ENCODE measurements at places on chromosomes 5 and 9.

GRCh38 chr9:136416914-136417313 lies 6.5 kb downstream of the PMPCA start:
- no peak for DNase-seq

DNA sequence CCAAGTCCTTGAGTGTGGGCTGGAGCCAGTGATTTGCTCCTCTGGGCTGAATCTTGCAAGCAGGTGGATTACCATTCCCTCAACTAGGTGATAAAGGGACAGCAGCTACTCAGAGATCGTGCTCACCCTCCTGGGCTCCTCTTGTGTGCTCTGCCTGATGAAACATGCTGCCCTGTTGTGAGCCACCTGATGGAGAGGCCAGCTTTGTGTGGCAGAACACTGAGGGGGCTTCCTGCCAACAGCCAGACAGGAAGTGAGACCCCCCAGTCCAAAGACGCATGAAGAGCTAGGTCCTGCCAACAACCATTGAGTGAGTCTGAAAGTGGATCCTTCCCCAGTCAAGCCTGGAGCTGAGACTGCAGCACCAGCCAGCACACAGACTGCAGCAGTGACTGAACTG lies 106.4 kb upstream of the IRX2 start:
- no peak for DNase-seq

DNA sequence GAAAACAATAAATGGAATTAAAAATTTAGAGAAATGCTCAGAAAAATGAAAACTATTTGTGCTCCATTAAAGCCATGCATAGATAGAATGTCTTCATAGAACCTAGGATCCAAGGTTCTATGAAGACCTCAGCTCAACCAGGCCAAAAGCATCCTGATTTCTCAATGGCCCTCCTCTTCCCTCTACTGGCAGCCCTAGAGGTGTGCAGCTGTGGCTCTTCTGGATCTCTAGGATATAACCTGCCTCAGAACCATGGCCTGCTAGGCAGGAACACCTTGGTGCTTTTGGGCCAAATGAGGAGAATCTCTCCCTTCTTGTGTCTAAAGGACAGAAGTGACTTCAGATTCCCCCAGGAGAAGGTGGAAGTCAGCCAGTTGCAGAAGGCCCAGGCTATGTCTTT lies 15.1 kb downstream of the IFNA1 start:
- no peak for DNase-seq

- no peak for DNase-seq
Measured at GRCh38 chr9:124500028-124500795, 7.0 kb downstream of the NR5A1 start.

DNA sequence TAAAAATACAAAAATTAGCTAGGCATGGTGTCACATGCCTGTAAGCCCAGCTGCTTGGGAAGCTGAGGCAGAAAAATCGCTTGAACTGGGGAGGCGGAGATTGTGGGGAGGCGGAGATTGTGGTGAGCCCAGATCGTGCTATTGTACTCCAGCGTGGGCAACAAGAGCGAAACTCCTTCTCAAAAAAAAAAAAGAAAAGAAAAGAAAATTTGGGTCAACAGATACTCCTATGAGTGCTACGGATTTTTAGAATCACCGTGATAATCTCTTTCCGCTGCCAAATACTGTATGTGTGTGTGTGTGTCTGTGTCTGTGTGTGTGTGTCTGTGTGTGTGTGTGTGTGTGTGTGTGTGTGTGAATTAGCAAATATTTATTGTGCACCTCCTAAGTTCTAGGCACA lies 64.4 kb downstream of the ARRDC3 start:
- no peak for DNase-seq

DNA sequence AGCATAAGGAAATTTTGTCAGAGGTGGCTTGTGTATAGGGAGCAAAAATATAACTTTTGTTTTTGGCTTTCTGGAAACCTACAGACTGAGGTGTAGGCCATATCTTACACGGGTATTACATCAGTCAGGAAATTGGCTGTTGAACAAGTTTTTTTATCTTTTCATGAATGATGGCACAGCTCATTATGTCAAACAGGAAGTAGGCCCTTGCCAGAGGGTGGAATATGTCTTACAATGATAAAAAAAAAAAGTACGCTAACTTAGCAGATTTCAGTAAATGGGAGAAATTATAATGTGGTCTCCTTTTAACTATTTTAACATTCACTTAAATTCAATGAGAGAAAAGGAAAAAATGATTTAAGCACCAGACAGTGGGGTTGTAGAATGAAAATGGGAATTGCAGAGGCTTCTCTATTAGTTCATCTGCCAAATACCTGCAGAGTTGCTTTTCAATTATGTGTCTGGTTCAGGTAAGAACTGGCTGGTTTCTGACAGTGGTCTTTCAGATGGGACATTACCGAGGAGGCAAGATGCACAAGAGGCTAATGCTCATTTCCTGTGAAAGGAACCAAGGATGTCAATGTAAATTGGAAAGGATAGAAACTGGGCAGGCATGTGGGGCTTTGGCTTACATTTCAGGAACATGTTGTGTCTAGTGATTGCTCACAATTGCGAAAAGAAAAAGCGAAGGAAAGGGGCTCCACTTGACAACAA lies 169.9 kb downstream of the NNT start:
- DNase-seq = no peak

GRCh38 chr5:147403651-147404640 lies 105.9 kb downstream of the DPYSL3 start:
- DNase-seq = no peak

GRCh38 chr5:143166661-143167420 lies 236.6 kb downstream of the NR3C1 start:
- DNase-seq = no peak

DNA sequence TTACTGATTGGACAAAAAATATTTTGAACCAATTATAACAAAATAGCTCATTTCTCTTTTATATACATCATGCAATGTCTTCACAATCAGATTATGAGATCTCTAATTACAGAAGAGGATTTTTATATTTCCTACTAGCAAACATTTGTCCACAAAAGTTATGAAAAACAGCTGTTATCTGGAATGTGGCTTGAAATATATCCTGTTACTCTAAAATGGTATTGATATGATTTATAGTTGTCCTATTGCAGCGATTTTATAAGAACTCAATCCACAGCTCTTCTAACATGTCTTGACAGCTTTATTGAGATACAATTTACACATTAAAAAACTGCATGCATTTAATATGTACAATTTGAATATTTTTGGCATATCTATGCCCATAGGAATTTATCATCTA lies 779.9 kb upstream of the ACO1 start:
- no peak for DNase-seq

DNA sequence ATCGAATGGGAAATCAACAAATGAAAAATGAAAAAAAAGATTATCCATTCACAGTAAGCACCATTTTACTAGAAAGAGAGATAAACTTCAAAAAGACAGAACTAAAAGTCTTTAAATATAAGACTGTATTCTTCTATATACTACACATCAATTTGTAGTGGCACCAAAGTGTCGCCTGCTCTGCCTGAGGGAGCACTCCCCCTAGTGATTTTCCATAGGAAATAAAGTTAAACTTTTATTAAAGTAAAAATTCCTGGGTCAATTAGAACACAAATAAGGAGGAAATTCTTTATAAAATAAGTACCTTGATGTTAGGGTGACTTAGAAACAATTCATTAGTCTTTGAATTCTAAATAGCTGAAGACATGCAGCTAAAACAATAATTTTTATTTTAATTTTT lies 9.7 kb downstream of the RAD1 start:
- no peak for DNase-seq

- DNase-seq = no peak
Measured at GRCh38 chr9:114674798-114675540, 7.0 kb downstream of the TEX48 start.

DNA sequence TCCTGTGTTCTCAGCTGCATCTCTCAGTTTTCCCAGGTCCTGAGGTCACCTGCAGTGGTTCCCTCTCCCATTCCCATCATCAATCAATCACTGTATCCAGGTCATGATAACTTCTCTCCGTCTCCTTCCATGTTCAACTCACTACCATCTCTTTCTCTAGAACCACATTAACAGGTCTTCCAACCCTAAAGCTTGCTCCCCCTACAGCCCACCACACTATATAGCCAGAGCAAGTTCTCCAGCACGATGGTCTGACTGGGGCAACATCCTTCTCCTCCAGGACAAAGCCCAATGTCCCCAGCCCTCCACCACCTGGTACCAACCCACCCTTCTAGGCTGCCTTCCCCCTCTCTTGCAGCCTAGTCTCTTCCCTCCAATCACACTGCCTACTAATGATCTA lies 241.6 kb downstream of the CDK5RAP2 start:
- DNase-seq = no peak

- no peak for DNase-seq
Measured at GRCh38 chr5:16508730-16509531, 43.3 kb upstream of the ZNF622 start.

DNA sequence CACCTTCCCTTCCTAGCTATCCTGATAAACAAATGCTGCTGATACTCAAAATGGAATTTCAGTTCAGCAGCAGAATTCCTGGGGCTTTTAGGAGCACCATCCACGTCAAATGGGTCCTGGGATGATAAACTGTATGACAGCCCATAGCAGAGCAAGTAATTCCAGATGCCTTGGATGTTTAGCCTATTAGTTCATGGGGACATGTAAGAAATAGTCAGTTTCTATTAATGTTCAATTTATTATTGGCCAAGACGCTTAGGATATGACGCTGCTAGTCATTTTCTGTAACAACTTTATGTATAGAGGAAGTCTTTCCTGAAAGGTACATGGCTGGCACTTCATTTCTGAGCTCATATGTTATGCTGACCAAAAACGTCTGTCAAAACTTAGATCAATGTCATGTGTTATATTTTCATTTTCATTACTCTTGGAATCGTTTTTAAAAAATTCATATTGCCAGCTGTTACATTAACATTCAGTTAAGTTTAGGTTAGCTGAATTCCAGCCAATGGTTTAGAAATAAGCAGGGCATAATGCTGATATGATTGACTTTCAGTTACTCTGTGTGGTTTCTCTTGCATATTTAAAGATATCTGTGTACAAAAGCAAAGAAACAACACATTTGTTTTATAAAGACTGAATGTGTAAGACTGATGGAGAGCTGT lies 243.8 kb downstream of the CSNK1G3 start:
- DNase-seq = no peak

DNA sequence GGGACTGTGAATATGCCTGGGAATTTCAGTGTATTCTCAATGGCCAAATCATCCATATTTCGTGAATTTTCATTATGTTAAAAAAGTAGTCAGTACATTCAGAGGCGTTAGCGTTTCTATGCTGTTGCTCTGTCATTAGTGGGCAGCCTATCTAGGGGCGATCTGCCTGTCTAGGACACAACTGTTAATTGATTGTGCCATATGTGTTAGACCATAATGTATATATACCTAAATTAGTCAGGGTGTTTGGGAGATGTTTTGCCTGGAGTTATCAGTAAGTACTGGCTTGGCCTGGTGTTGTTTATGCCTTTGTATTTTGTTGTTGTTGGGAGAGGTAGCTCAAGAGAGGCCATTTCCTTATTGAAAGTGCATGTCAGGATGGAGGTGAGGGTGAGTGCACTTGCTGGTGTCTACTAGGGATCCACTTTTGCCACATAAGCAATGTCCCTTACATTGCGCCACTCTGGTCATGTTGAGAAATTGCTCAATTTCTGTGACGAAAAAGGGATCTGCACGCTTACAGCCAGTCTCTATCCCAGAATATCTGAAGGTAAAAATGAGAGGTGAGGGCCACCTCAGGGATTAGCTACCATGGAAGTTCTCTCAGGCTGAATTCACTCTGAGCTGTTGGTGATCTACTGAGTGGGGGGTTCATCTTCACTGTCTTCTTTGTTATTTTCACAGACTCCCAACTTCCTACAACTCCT lies 123.3 kb downstream of the ST8SIA4 start:
- no peak for DNase-seq

GRCh38 chr5:83470526-83471404 lies 779 bp upstream of the VCAN start:
- no peak for DNase-seq

DNA sequence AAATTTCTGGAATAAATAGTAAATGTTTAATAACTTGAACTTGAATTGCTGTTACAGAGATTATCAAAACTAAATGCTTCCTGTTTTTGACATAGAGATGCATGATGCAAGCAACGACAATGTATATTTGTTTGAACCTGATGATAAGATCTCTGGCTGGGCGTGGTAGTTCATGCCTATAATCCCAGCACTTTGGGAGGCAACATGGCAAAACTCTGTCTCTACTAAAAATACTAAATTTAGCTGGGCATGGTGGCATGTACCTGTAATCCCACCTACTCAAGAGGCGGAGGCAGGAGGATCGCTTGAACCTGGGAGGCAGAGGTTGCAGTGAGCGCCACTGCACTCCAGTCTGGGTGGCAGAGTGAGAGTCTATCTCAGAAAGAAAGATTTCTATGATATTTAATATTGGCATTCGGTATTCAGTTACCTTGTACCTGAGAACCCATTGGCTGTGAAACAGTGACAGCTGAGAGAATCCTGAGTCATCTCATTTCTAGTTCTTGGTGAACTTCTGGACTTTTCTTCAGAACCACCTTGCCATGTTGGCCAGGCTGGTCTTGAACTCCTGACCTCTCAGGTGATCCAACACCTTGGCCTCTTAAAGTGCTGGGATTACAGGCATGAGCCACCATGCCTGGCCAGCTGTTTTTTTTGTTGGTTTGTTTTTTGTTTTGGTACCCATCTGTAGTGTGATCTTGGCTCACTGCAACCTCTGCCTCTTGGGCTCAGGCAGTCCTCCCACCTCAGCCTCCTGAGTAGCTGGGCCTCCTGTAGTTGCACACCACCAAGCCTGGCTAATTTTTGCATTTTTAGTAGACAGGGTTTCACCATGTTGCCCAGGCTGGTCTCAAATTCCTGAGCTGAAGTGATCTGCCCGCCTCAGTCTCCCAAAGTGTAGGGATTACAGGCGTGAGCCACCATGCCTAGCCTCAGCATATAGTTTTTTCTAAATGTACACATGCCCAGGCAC lies 10.0 kb upstream of the FGF18 start:
- DNase-seq = no peak

DNA sequence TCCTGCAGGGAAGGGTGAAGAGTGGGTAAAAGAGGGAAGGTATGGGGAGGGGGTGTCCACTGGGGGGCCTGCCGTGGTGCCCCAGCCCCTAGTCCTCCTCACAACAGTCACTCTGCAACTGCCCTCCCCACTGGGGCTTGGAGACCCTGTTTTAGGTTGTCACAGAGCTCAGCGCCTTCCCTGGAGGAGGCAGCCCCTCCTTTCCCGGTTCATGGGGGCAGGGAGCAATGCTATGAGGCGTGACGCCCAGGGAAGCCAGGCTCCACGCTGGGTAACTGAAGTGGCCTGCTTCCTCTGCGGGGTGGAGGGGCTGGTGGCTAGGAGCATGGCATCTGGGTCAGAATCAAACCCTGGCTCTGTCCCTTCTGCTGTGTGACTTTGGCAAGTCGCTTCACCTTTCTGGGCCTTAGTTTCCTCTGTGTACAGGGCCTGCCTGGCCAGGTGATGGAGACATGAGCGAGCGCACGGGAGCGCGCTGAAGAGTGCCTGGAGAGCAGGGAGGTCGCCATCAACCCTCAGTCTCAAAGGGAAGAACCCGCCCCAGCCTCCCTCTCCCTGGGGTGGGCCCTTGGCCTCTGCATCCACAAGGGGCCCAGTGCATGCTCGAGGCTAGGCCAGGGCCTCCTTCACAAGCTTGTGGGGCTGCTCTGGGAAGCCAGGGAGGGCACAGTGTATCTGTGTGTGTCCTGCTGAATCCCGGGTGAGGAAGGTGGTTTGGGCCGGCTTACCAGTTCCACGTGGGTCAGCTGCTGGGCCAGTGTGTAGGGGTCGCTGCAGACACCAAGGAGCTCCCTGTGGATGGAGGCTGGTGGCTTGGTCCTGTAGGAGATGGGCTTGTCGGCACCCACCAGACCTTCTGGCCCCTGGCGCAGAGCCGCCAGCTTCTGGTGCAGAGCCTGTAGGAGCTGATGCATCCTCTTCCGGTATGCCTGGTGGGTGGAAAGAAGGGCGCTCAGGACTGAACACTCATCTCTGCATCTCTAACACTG lies 56.4 kb upstream of the RNF130 start:
- peak; percentile 7 for DNase-seq

- no peak for DNase-seq
Measured at GRCh38 chr9:71670121-71670520, 98.2 kb downstream of the CEMIP2 start.
